Activated CD8-positive, alpha-beta memory T cell treated with anti-CD3 and anti-CD28 coated beads for 1 hour (primary cell): ENCODE measurements at places on chromosomes 2 and 18.

GRCh38 chr2:28929581-28929980 lies 35.1 kb downstream of the WDR43 start:
- DNase-seq, result no peak

GRCh38 chr2:119179991-119180390 lies 21.4 kb upstream of the C1QL2 start:
- DNase-seq, result no peak

- DNase-seq, result no peak
Measured at GRCh38 chr2:48709096-48710034, 46.2 kb downstream of the LHCGR start.

- no peak for DNase-seq
Measured at GRCh38 chr2:6828299-6828584, 37.5 kb downstream of the CMPK2 start.

- DNase-seq, result no peak
Measured at GRCh38 chr2:40513201-40513600, 61.3 kb upstream of the SLC8A1 start.

GRCh38 chr2:107502539-107502938 lies 324.2 kb upstream of the RGPD4 start:
- DNase-seq, result no peak

GRCh38 chr2:61272421-61273070 lies 110.6 kb downstream of the C2orf74 start:
- no peak for DNase-seq

DNA sequence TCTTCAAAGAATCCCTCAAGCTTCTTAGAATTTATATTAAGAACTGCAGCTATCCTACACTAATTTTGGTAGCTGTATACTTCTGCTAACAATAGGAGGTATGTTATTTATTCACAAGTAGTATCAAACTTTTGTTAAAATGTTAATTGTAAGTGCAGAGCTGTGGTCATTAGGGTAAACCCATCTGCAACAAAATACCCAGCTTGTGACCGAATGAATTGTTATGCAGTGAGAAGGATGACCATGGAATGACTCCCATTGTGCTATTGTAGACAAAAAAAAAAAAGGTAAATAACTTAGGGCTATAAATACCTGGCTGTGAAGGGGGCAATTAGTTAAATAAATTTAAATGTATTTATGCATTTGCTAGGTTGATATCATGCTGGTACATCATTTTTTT lies 186.1 kb downstream of the ADCYAP1 start:
- DNase-seq, result no peak

DNA sequence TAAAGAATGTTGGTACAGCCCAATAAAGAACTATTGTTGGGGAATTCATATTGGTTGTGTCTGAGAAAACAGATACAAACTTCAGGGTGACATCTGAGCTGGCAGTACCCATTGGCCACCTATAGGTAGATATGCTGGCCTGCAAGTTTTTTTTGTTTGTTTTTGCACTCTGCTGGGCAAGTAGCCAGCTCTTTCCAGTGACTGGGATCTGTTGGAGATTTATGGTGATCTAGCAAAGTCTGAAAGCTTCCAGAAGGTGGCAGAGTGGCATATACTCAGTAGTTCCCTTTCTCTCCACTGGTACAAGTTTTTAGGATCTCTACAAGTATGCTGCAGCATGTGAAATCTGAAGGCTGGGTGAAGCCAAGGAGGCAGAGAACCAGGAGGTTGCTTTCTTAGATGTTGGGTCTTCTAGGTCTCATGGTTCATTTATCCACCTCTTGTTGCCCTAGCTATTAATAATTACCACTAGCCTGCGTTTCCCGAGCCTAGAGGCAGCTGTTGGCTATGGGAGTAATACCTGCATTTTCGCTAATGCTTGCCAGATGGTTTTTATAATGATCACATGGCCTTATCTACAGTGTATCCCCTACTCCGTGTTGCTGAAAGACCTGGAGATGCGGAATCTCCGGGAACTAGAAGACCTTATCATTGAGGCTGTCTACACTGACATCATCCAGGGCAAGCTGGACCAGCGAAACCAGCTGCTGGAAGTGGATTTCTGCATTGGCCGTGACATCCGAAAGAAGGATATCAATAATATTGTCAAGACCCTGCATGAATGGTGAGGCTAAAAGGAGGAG lies 9.5 kb downstream of the COPS7B start:
- DNase-seq, result no peak

DNA sequence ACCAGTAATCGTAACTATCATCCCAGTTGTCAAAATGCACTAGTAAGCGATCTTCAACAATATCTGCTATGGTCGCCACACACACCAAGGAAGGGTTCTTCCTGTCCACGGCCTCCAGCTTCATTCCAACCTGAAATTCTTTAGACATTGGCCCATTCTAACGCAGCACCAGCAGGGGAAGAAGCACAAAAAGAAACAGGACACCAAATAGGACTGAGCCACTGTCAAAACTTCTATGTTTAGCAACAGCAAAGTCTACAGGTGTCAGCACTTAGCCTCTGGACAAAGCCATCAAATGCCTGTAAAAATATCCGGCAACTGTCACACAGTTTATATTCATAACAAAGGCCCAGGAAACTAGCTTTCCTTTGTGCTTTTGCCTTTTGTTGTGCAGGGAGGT lies 175.0 kb downstream of the L3MBTL4 start:
- DNase-seq, result no peak

- no peak for DNase-seq
Measured at GRCh38 chr2:156883804-156884203, 373.7 kb upstream of the GALNT5 start.

GRCh38 chr18:8296886-8297616 lies 312.2 kb upstream of the RAB12 start:
- DNase-seq, result no peak

DNA sequence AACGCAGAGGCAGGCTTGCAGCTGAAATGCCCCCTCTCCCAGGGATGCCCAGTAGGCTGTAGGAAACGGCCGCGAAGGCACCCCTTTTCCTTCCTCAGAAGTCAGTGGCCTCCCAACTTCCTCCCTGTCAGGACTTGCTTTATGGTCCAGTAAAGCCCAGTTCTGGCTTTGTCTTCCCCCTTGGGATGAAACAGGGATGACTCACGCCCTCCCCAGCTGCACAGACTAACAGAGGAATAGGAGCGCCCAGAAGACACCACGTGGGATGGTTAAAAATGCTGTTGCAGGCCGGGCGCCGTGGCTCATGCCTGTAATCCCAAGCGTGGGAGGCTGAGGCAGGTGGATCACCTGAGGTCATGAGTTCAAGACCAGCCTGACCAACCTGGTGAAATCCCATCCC lies 6.9 kb downstream of the CREG2 start:
- no peak for DNase-seq

GRCh38 chr2:237217995-237218616 lies 132.4 kb downstream of the COPS8 start:
- no peak for DNase-seq
